ENCODE measurements at places on chromosomes 3 and 15.

DNA sequence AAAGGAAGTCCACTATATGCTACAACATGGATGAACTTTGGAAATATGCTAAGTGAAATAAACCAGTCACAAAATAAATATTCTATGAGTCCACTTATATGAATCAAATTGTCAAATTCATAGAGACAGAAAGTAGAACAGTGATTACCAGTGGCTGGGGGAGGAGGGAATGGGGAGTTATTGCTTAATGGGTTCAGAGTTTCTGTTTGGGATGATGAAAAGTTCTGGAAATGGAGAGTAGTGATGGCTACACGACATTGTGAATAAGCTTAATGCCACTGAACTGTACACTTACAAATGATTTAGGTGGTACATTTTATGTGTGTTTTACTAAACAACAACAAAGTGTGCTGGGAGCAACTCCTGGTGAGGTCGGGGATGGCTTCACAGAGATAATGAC, 38.1 kb downstream of the HOMER2 start:
- no peak for DNase-seq

DNA sequence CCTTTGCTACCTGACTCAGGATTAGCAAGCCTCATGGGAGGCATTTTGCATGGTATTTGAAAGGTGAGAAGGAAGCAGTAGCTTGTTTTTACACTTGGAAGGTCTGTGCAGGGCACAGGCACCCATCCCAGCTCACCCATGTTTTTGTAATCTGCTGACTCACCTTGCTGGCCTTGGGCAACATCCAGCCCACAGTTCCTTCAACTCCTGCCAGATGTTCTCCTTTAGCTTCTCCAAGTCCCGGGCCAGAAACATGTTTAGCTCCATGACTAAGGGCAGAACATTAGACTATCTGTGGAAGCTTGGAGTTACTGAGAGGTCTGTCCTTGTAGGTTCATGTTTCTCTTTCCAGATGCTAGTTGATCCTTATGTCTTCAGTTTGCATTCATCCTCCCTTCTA, 12.4 kb upstream of the ZNF770 start:
- peak; percentile 27 for DNase-seq

DNA sequence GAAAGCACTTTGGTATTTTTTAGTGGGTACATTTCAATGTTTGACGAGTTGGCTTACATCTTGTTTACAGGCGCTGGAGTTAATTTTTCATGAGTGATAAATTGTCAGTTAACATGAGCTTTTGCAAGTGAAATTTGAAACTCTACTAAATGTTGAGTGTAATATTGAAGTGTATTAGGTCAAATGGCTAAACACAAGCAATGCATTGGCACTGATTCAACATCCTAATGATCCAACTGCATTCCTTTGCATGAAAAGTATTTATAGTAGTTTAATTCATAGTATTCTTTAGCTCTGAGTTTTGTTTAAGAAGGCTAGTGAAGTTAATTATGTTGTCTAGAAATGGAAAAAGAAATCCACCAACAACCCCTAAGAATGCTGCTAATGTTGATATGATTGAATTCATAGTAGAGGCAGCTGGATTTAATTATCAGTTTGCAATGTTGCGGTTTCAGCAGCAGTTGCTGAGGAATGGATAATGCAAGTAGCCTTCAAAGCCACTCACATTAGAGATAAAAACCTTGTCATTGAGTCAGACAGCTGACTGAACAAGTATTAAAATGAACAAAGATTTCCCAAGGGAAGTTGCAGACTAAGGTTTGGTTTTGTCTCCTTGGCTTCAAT, 245.6 kb upstream of the GOLIM4 start:
- no peak for DNase-seq

DNA sequence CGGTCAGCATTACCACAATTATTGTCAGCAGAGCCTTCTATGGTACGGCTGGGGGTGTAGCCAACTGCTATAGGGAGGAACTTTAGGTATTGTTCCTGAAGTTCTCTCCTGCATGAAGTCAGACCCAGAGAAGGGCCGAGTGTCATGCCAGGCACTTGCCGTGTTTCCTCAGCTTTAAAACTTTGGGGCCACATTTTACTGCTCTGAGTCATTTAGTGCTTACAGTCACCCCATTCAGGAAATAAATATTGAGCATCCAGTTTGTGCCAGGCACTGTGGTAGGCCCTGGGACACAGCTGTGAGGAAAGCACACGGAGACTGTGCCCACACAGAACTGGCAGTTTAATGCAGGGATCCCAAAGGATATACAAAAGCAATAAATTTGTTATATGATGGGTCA, 54.5 kb upstream of the APEH start:
- DNase-seq, result no peak

GRCh38 chr3:134291319-134292254, 40.9 kb upstream of the RYK start:
- no peak for DNase-seq

DNA sequence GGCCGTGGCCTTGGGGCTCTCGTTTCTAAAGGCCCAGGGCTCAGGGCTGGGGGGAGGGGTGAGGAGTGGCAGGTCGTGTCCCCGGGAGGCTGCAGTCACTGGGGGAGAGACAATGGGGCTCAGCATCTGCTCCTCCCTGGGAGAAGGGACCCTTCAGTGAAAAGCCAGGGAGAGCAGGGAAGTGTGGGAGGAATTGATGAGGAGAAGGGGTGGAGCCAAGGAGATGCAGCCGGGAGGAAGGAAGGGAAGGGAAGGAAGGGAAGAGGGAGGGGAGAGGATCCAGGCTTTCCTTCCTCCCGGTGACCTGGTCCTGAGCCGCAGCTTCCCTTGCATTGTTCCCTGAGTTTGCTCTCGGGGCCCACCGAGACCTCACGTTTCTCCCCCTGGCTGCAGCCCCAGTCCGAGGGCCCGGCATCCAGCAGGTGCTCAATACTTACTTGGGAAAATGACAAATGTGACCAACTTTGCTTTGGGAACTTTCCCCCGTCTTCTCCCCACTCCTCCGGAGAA, 1.4 kb upstream of the ZNF710 start:
- DNase-seq, result no peak

DNA sequence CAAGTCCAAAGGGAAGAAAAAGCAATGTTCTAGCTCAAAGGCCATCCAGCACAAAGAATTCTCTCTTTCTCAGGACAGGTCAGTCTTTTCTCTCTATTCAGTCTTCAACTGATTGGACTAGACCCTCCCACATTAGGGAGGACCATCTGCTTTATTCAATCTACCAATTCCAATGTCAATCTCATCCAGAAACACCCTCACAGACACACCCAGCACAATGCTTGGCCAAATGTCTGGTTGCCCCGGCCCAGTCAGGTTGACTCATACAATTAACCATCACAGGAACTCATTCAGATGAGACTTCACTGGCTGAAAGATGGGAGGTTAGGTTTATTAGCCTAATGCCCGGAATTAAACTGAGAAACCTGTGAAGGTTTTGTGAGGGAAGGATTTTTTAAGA, 32.4 kb downstream of the ACAN start:
- DNase-seq, result peak; percentile 11

DNA sequence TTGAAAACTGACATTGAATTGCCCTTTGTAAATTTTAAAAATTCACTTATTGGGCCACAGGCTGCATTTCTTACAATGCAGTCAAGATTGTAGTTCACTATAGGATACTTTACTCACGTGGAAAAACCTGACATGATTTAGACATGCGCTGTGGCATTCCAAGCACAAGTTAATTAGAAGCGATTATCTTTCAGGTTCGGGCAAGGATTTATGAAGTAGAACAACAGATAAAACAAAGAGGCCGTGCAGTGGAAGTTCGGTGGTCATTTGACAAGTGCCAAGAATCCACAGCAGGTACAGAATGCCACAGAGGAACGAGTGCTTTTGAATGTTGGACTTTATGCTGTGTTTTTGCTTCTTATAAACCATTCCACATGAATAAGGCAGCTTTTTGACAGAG, 37.8 kb downstream of the GPR171 start:
- no peak for DNase-seq

DNA sequence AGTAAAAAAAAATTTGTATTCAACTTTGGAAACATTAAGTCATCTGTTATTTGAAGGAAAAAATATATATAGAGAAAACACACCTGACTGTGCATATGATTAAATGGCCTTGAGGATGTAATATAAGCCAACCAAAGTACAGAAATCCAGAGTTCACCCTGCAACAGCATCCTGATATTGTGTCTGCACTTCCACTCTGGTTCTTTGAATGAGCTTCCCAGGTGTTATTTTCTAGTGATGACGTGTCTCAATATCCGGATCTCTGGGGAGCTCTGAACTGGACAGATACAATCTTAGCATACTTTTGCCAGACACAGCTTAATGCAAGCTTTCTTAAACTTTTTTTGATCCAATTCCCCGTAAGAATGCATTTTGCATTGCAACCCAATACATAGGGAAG, 19.5 kb upstream of the PIK3CB start:
- DNase-seq, result no peak

DNA sequence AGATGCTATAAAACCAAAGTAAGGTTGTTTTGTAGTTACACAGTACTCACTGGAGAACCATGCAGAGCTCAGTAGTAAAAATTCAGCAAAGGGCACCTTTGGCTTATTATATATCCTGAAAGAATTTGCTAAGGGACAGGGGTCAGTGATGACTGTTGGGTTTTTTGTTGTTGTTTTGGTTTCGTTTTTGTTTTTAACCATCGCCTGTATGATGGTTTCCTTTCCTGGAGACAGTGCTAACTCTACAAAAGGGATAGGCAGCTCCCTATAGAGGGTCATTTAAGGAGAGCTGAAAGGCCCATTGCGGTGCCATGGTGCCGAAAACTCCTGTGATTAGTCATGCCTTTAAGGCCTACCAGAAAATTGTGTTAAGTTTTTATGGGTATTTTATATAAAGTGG, 118.2 kb upstream of the GOLIM4 start:
- DNase-seq, result no peak
